ENCODE measurements at places on chromosomes 1 and 21.

GRCh38 chr1:65323246-65323645 is 13.9 kb downstream of the DNAJC6 start:
- DNase-seq, result no peak

GRCh38 chr1:179010671-179011070 is 15.0 kb upstream of the FAM20B start:
- no peak for DNase-seq

- no peak for DNase-seq
Measured at GRCh38 chr1:245288796-245289195, 134.0 kb downstream of the KIF26B start.

GRCh38 chr1:18020021-18020817 is 87.4 kb upstream of the IGSF21 start:
- no peak for DNase-seq

DNA sequence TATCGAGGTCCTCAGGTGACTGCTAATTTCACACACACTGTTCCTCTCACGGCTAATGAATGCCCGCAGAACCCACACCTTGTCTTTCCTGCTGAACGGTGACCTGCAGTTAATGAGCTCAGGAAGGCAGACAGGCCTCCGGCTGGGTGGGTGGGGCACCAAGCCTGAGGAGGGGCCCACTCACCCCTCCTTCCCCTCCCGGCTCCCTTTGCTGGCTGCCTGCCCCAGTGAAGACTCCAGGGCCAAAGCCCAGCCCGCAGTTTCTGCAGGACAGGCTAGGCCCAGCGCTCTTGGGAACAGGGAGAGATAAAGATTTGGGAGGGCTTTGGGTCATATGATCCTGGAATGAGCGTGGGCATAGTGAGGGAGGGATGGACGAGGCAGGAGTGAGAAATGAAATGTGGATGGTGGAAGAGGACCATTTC is 26.4 kb downstream of the FOXO6 start:
- DNase-seq, result peak; percentile 82

- no peak for DNase-seq
Measured at GRCh38 chr1:200366577-200367253, 43.1 kb downstream of the ZNF281 start.

DNA sequence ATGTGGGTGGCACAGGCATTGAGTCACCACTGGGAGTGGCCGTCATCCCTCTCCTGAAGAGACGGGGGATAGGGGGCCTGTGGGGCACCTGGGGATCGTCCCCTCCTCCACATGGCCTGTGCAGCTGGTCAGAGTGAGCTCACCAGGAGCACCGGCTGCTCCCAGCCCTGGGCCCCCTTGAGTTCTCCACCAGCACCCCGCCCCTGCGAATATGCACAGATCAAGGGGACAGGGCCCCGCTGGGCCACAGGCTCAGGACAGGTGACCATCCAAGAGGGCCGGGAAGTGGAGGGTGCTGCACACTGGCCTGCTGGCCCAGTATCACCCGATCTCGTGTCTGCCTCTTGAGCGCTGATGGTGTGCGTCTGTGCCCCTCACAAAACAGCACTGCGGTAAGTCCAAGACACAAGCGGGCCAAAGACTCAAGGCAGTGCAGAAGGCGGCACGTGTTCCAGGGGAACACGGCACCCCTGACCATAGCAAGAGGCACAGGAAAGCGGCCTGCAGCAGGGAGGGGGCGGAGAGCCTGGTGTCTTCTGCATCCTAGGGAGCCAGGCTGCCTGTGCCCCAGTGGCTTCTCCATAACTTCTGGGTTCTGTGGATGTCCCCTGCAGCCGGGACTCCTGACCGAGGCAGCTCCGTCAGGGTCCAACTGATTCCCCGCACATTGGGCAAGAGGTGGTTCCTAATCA is 18.1 kb upstream of the TSPEAR start:
- no peak for DNase-seq

GRCh38 chr1:22930240-22930912 is 42.3 kb downstream of the LACTBL1 start:
- DNase-seq, result no peak

- DNase-seq, result no peak
Measured at GRCh38 chr1:220962031-220962751, 82.9 kb downstream of the HLX start.

Data from NCI-H774 (cell line).